MCF 10A (cell line): ENCODE measurements at places on chromosomes 2 and 18. TPM values are rescaled to one million over a fixed set of nuclear protein-coding genes. Genes with fewer than 3 reads are reported as not detected.
A peak's percentile ranks its signal among the peaks of the same experiment; 100 is the strongest.

Gene CFAP53
- total RNA-seq, result 2.2 and 5.0 TPM in 2 replicates

Gene TMEM163
- not detected in 2 replicates for total RNA-seq

Gene HRH4
- 0.10 and 0.16 TPM in 2 replicates for total RNA-seq

Gene MYO7B
- not detected in 2 replicates for total RNA-seq

Gene CDH7
- not detected in 2 replicates for total RNA-seq

Gene CRYGD
- not detected in 2 replicates for total RNA-seq

Gene PSMA8
- total RNA-seq, result not detected in 2 replicates

Gene ADCYAP1
- not detected in 2 replicates for total RNA-seq

Gene CROCC2
- total RNA-seq, result not detected in 2 replicates

Gene ANKRD62
- total RNA-seq, result not detected in 2 replicates

Gene KATNAL2
- 2.1 and 3.5 TPM in 2 replicates for total RNA-seq

Gene SP5
- not detected in 2 replicates for total RNA-seq

Gene CERKL
- 0.23 TPM in 1 of 2 replicates, not detected in the other for total RNA-seq

DNA sequence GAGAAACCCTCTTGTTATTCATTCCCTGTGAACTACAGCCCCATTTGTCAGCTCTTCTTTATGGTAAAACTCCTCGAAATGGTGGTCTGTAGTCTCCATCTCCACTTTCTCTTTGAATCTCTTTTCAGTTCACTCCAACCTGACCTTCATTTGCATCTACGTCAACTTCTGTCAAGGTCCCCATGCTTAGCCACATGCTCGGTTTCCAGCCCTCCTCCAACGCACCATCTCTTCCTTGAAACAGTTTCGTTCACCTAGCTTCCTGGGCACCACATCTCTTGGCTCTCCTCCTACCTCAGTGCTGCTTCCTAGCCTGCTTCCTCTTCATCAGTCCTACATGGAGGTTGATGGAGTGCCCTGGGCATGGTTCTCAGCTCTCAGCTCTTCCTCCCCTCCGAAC, 81.1 kb upstream of the AFF3 start:
- DNase-seq, result no peak

DNA sequence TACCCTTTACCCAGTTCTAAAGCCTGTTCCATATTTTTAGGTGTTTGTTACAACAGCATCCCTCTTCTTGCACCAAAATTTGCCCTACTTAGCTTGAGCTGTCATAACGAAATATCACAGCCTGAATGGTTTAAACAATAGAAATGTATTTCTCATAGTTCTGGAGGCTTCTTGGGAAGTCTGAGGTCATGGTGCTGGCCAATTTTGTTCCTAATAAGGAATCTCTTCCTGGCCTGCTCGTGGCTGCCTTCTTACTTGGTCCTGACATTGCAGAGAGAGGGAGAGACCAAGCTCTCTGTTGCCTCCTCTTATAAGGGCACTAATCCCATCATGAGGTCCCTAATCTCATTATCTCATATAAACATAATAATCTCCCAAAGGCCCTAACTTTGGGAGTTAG, 267.8 kb downstream of the PID1 start:
- DNase-seq, result no peak

DNA sequence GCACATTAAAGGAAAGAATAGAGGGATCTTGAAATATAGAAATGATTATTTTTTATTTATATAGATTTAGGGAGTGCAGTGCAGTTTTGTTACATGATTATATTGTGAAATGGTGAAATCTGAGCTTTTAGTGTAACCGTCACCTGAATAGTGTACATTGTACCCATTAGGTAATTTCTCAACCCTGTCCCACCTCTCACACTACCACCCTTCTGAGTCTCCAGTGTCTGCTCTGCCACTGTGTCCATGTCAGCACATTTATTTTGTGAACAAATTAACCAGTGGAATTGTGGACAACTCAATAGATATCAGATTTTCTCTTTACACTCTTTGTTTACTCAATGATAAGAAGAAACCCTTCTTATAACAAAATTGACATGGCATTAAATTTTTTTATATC, 24.2 kb downstream of the APLF start:
- DNase-seq, result no peak

DNA sequence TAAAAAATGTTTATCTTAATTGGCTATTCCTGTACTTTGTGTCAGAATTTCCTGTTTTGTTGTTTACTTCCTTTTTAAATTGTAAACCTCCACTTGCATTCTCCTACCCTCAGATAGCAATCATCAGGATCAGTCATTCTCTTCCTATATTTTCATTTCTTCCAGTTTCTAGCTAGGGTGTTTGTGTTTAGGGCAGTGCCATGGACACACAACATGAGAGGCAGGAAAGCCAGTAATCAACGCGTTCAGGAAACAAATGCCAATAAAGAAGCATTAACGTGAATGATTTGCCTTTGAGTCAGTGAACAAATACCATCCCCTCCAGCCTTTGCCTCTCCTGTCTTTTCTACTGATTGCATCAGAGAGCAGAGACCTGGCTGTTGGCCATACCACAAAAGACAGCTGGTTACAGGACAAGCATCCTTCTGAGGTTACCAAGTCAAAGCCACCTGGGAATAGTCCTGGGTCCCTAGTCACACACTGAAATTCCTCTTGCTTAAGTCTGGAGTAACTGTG, 56.7 kb upstream of the FHL2 start:
- DNase-seq, result peak; percentile 99

DNA sequence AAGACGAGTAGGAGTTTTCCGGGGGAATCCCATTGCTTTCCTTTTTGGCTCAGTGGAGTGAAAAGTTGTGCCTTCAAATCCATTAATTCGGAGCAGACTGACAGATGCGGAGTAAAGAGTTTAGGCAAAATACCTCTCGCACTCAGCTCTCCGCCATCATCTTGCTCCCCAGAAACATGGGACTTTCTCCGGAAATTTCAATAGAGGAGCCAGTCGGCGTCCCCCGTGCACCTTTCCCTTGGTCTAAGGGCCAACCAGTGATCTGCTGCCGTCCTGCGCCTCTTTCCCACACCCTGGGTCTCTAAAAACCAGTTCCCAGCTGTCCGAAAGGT, 318 bp downstream of the TYW5 start:
- DNase-seq, result no peak

DNA sequence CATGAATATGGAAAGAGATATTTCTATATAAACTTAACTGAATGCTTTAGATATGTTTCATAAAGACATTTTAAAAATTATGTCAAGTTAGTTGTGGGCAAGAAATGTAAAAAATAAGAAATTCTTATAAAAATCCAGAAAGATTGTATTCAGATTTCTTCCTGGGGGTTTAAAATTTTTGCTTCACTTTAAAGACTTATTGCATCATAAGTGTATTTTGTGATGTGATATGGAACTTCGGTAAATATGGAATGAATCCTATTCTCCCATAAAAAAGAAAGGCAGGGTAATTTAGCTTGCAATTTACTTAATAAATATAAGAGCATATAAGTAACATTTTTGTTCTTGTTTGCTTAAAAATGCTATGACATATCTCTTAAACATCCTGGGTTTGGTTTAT, 104.8 kb upstream of the CWC22 start:
- DNase-seq, result no peak

GRCh38 chr2:10253596-10254372, 48.9 kb upstream of the HPCAL1 start:
- no peak for DNase-seq

- no peak for DNase-seq
Observed at GRCh38 chr2:241951920-241952319, 82.4 kb downstream of the RTP5 start.

DNA sequence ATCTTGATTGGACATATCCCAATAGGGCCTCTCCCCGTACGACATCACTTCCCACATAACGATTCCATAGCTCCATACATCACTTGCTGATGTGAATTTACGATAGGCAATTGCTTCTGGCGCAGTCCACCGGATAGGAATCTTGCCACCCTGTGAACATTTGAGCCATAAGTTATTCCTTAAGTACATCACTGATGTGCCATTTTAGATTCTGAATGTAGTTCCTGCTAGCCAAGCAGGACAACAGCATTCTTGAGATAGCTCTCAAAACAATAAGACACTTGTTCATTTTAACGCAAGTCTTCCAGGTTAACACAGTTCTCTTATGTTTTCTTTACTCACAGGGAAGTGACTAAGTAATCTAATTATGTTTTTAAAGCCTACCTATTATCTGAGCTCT, 138.0 kb downstream of the EPHA4 start:
- DNase-seq, result no peak

GRCh38 chr18:13565228-13565627, 161.1 kb downstream of the FAM210A start:
- no peak for DNase-seq

- DNase-seq, result no peak
Observed at GRCh38 chr18:9720327-9720726, 12.2 kb downstream of the RAB31 start.

- peak; percentile 61 for DNase-seq
Observed at GRCh38 chr18:44229693-44230108, 451.0 kb upstream of the SETBP1 start.

DNA sequence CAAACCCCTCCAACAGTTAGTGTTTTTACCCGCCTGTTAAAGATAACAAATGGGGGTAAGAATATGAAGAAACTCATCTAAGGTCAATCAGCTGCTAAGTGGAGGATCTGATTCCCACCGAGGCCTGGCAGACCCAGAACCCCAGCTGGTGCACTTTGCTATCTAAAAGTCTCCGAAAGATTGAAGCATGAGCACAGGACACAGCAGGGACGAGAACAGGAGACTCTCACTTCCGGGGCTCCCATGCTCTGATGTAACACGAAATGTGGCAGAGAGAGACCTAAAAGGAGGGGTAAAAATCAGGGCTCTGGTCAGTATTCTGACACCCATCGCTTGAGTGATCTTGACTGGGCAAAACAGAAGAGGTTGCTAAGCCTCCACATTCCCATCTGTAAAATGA, 119.7 kb downstream of the PDCL3 start:
- no peak for DNase-seq

DNA sequence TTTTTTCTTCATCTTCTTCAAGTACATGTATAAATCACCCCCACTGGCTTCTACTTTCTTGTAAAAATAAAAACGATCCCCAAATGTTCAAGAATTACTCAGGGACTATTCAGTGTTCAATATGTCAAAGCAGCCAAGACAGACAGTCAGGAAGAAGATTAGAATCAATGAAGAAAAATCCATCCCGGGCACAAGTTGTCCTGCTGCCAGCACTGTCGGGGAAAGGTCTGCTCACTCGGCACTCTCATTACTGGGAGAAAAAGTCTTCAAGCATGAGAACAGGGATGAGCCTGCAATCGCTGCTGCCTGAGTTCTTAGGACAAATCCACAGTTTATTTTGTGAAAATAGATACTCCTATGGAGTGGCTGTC, 482.8 kb upstream of the KLHL29 start:
- no peak for DNase-seq

GRCh38 chr18:58501066-58501896, 127.6 kb downstream of the ALPK2 start:
- no peak for DNase-seq

- DNase-seq, result peak; percentile 44
Observed at GRCh38 chr18:9135912-9136314, 668 bp upstream of the ANKRD12 start.

DNA sequence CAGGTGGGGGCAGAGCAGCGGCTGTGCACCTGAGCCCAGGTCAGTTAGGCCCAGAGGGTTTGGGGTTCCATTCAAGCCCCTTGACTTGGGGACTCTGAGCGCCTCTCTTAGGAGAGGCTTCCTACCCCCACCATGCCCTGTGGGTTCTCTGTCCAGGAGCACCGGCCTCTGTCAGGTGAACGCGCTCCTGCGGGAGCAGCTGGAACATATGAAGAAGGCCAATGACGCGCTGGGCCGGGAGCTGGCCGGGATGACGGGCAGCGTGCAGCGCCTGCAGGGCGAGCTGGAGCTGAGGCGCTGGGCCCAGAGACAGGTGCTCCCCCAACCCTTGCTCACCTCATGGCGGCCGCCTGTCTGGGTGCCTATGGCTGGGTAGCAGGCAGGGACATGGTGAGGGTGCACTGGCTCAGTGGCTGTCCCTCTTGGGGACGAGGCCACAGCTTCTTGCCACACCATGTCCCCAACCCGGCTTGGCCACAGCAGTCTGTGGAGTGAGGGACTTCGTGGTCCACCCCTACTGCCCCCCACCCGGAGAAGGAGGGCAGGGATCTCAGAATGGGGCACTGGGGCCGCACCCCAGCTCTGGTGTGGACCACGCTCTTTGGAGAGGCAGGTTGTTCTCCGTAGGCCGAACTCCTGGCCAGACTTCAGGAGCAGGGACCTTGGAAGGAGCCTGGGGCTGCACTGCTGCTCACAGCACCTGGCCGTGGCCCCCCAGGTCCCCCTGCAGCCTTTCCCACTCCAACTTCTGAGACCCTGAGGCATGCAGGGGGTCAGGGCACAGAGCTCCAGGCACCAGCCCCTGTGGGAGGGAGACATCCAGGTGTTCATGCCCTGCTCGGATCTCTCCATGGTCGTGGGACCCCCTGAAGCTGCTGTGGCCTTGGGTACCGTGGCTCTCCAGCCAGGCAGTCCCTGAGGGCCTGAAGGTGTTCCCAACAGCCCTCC, 19.7 kb downstream of the CROCC2 start:
- DNase-seq, result no peak

DNA sequence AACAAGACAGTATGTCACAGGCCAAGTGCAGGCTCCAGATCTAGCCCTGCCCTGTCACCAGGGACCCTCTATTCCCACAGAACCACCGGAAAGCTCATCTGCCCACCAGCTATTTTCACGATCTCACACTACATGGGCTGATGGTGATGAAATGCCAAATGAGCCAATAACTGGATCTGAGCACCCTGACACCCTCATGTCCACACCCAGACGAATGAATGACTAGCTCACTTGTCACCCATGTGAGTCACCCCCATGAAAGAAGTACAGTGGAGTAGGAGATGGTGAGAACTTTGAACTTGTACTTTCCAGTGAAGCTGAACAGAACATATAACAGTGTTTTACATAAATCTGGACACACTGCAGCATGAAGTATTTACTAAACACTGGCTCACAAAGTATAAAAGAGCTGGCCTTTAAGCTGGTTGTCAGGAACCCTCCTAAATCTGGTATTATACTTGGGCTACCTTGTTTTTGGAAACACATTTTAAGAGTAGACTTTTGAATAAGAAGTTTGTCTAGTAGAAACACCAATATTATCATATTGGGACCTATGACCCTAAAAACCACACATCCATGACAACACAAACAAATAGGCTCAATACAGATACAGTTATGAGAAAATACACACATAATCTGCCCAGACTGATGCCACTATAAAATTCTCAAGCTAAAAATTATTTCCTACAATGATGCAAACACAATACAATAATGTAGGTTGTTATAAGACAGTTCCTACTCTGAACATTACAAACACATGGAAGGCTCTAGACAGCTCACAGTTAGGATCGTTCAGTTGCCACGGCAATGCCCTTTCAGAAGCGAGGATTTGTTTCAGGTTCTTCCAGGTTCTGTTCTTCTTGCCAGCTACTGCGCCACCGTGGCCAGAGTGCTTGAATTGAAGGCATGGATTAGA, 19.0 kb downstream of the INO80C start:
- DNase-seq, result peak; percentile 97

GRCh38 chr2:143545059-143545948, 416.1 kb downstream of the ARHGAP15 start:
- DNase-seq, result no peak

GRCh38 chr2:64421201-64421600, 32.8 kb upstream of the LGALSL start:
- no peak for DNase-seq

GRCh38 chr2:210252699-210253606, 27.7 kb upstream of the ACADL start:
- no peak for DNase-seq

GRCh38 chr2:119112230-119112629, 46.3 kb downstream of the C1QL2 start:
- DNase-seq, result no peak

- DNase-seq, result peak; percentile 82
Observed at GRCh38 chr2:73063909-73064875, 7.3 kb downstream of the SFXN5 start.
